ENCODE measurements at places on chromosomes 2 and 18.

- H3K27me3 ChIP-seq = no peaks in the 10 kb centered on the region
- DNase-seq = no peak
- no peak overlapping the region for H3K4me3 ChIP-seq
- H3K36me3 ChIP-seq = no peaks in the 10 kb centered on the region
- H3K4me1 ChIP-seq = no peaks in the 10 kb centered on the region
Measured at GRCh38 chr2:205352094-205352493, 330.2 kb upstream of the NRP2 start.

DNA sequence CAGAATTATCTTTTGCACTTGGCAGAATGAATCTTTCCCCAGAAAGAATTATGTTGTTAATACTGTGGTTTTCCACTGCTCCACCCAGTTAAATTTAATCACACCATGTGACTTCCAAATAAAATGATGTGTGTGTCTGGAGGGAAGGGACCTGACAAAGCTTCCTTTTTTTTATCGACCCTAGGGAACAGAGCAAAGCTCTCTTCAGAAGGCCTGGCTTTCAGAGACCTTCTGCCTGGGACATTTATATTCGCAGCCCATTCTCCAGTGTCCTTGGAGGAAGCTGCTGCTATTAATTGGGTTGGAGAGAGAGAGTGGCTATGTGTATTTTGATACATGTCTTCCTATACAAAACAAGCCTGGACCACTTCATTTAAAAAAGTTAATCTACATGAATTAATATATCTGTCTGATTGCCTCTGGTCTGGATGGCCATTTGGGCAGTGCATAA lies 233.7 kb downstream of the PRKCE start:
- peaks cover 93% of the 10 kb centered on the region for H3K4me1 ChIP-seq
- DNase-seq = no peak
- no peaks in the 10 kb centered on the region for H3K27me3 ChIP-seq
- no peak overlapping the region for H3K4me3 ChIP-seq
- H3K27ac ChIP-seq = peak overlapping the region; percentile 68

DNA sequence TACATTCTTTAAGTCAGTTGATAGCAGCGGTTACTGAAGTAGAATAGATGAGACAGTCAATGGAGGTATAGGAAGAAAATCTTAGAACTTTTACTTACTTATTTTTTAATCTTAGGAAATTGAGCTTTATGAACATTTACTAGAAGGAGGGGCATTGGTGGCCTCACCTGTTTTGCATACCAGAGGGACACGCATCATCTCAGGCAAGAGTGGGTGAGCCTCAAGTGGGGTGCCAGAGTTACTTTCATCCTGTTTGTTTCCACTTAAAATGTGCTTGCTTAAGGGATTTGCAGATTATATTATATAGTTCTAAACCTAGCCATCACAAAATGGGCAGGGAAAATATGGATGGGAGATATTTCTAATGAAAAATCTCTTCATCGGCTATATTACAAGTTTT lies 61.6 kb downstream of the WDR7 start:
- no peak for DNase-seq
- H3K36me3 ChIP-seq = no peaks in the 10 kb centered on the region
- H3K27ac ChIP-seq = no peak overlapping the region
- H3K4me1 ChIP-seq = no peaks in the 10 kb centered on the region
- no peak overlapping the region for H3K4me3 ChIP-seq
- no peaks in the 10 kb centered on the region for H3K27me3 ChIP-seq

- H3K4me1 ChIP-seq = no peaks in the 10 kb centered on the region
- DNase-seq = no peak
- no peak overlapping the region for H3K27ac ChIP-seq
- no peak overlapping the region for H3K4me3 ChIP-seq
- no peaks in the 10 kb centered on the region for H3K36me3 ChIP-seq
- no peaks in the 10 kb centered on the region for H3K27me3 ChIP-seq
Measured at GRCh38 chr18:67597759-67598158, 81.2 kb upstream of the DSEL start.

- no peak overlapping the region for H3K27ac ChIP-seq
- H3K4me3 ChIP-seq = no peak overlapping the region
- H3K36me3 ChIP-seq = no peaks in the 10 kb centered on the region
- no peak for DNase-seq
Measured at GRCh38 chr18:10685484-10685883, 159.7 kb downstream of the NAPG start.

GRCh38 chr2:127811397-127812321 lies 688 bp upstream of the WDR33 start:
- peak overlapping the region; percentile 89 for H3K27ac ChIP-seq
- H3K4me1 ChIP-seq = peaks cover 51% of the 10 kb centered on the region
- H3K36me3 ChIP-seq = no peaks in the 10 kb centered on the region
- H3K27me3 ChIP-seq = no peaks in the 10 kb centered on the region
- H3K4me3 ChIP-seq = peak overlapping the region; percentile 80

DNA sequence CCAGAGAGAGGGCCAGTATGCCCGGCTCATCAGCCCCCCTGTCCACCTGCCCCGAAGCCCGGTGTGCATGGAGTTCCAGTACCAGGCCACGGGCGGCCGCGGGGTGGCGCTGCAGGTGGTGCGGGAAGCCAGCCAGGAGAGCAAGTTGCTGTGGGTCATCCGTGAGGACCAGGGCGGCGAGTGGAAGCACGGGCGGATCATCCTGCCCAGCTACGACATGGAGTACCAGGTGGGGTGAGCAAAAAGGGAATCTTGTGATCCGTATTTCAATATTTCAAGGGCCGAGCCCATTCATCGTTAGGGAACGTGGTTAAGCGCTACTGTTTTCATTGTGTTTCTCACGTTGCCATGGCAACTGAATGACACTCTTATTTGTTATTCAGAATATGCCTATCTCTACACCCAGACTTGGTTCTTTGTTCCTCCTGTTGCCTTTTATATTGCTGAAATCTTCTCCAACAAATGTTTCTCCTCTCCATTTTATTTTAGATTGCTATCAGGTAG lies 81.5 kb downstream of the NRP2 start:
- DNase-seq = peak; percentile 29
- peaks cover 41% of the 10 kb centered on the region for H3K27me3 ChIP-seq
- H3K4me3 ChIP-seq = no peak overlapping the region

DNA sequence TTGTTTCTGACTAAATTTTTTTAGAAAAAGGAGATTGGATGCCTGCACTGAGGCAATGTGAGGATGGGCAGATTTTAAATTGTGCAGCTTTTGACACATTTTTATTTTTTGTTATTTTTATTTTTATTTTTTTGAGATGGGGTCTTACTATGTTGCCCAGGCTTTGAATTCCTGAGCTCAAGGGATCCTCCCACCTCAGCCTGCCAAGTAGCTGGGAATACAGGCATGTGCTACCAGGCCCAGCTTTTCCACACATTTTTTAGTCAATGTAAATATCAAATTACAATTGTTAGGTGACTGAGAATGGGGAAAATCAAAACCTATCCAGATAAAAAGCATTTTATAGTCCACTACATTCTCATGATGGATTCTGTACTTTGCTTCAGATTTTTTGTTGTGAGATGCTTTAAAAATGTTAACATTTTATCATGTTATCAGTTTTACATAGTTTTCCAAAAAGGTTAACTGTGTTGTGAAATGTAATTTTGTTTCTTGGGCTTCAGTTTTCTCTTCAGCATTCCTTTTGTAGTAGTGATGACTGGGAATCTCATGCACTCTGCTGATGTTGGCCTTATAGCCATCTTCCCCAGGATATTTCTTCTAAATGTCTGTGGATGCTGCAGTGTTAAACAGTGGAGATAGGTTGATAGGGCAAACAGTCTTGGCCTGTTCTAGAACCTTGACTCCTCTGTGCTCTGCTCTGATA lies 41.4 kb downstream of the PKP4 start:
- no peaks in the 10 kb centered on the region for H3K27me3 ChIP-seq
- peaks cover 61% of the 10 kb centered on the region for H3K4me1 ChIP-seq
- no peak overlapping the region for H3K4me3 ChIP-seq
- H3K36me3 ChIP-seq = no peaks in the 10 kb centered on the region
- H3K27ac ChIP-seq = no peak overlapping the region

DNA sequence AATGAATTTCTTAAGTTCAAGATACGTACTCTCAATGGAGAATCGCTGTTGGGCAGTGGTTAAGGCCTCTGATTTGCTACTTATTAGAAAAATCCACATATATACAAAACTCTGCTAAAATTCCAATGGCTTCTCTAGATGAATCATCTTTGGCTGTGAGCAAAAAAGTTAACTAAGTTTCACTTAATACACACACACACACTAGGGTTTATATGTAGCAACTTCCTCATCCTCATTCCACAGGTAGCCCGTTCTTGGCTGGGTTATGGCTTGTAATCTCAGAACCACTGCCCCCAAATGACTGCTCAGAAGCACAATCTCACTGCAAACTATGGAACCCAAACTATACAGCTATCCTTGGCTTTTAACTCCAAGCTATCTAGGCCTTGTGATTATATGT lies 99.7 kb downstream of the SMAD2 start:
- no peaks in the 10 kb centered on the region for H3K4me1 ChIP-seq
- DNase-seq = no peak
- H3K27ac ChIP-seq = no peak overlapping the region
- peaks cover 10% of the 10 kb centered on the region for H3K36me3 ChIP-seq
- no peak overlapping the region for H3K4me3 ChIP-seq

DNA sequence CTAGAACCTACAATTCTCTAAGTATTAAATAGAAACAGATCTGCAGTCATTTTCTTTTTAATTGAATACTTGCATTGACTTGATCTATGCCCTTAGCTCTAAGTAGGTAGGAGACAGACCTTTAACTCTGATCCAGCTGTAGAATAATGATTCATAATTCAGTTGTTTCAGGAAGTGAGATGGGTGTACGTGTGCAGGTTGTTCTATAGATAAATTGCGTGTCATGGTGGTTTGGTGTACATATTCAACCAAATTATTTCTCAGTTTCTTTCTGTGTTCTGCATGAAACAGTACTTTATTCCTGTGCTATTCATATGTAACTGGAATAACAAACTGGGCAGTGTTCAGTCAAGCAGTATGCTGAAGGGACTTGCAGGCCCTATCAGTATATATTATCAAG lies 34.3 kb upstream of the CD226 start:
- peaks cover 24% of the 10 kb centered on the region for H3K36me3 ChIP-seq
- H3K27ac ChIP-seq = no peak overlapping the region
- peaks cover 24% of the 10 kb centered on the region for H3K4me1 ChIP-seq
- H3K27me3 ChIP-seq = no peaks in the 10 kb centered on the region

- H3K27ac ChIP-seq = no peak overlapping the region
- no peak for DNase-seq
- H3K4me3 ChIP-seq = no peak overlapping the region
- no peaks in the 10 kb centered on the region for H3K36me3 ChIP-seq
Measured at GRCh38 chr18:22841840-22842239, 91.3 kb upstream of the RBBP8 start.

GRCh38 chr18:23631746-23632145 lies 31.0 kb downstream of the ANKRD29 start:
- peaks cover 13% of the 10 kb centered on the region for H3K36me3 ChIP-seq
- no peaks in the 10 kb centered on the region for H3K4me1 ChIP-seq
- no peaks in the 10 kb centered on the region for H3K27me3 ChIP-seq
- no peak overlapping the region for H3K4me3 ChIP-seq

DNA sequence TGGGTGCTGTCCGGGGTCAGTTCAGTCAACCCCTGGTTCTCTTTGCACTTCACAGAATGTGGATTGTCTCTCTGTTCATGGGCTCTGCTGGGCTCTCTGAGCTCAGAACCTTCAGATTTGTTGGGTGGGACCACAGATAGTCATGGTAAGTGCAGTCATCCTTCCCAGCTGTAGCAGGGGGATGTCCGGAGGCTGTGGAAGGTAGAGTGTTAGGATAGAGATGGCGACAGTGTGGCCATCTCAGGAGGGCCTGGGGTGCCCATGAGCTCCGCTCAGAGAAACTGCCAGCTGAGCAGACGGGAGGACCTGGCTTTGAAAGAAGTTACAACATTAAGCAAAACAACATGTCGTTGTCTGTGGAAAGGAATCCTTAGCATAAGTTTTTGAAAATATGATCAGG lies 149.8 kb downstream of the FAM210A start:
- no peak overlapping the region for H3K27ac ChIP-seq
- H3K27me3 ChIP-seq = no peaks in the 10 kb centered on the region
- no peaks in the 10 kb centered on the region for H3K36me3 ChIP-seq
- no peak for DNase-seq
- no peak overlapping the region for H3K4me3 ChIP-seq
- H3K4me1 ChIP-seq = peaks cover 36% of the 10 kb centered on the region

- no peaks in the 10 kb centered on the region for H3K36me3 ChIP-seq
- H3K4me1 ChIP-seq = no peaks in the 10 kb centered on the region
- DNase-seq = no peak
- no peak overlapping the region for H3K27ac ChIP-seq
- H3K4me3 ChIP-seq = no peak overlapping the region
Measured at GRCh38 chr18:27005589-27005988, 140.1 kb upstream of the AQP4 start.

Data from left ventricle myocardium inferior (tissue), 1 donor.